ENCODE measurements at places on chromosomes 5 and 9. TPM values are rescaled to one million over a fixed set of nuclear protein-coding genes. Genes with fewer than 3 reads are reported as not detected.

Gene GZMA
- 2.6 TPM for total RNA-seq

Gene NTRK2
- total RNA-seq = 4.8 TPM

- no peak for DNase-seq
- H3K4me1 ChIP-seq = no peaks in the 10 kb centered on the region
- H3K36me3 ChIP-seq = no peaks in the 10 kb centered on the region
Observed at GRCh38 chr9:1018121-1018520, 32.0 kb upstream of the DMRT2 start.

Gene COL15A1
- 5.6 TPM for total RNA-seq

- H3K4me1 ChIP-seq = no peaks in the 10 kb centered on the region
- H3K27me3 ChIP-seq = no peaks in the 10 kb centered on the region
- DNase-seq = no peak
- no peak overlapping the region for H3K27ac ChIP-seq
Observed at GRCh38 chr9:89815903-89816573, 211.2 kb downstream of the GADD45G start.

Data from astrocyte (in vitro differentiated cells and primary cell).